Fibroblast of skin of right quadriceps (primary cell): ENCODE measurements at places on chromosomes 11 and 22.

GRCh38 chr11:78622666-78623065 is 48.0 kb upstream of the NARS2 start:
- DNase-seq: no peak

GRCh38 chr11:62516736-62517371 is 29.8 kb downstream of the AHNAK start:
- DNase-seq: no peak

- DNase-seq: no peak
These were observed 12.0 kb downstream of the STIM1 start for GRCh38 chr11:3867209-3868091.

DNA sequence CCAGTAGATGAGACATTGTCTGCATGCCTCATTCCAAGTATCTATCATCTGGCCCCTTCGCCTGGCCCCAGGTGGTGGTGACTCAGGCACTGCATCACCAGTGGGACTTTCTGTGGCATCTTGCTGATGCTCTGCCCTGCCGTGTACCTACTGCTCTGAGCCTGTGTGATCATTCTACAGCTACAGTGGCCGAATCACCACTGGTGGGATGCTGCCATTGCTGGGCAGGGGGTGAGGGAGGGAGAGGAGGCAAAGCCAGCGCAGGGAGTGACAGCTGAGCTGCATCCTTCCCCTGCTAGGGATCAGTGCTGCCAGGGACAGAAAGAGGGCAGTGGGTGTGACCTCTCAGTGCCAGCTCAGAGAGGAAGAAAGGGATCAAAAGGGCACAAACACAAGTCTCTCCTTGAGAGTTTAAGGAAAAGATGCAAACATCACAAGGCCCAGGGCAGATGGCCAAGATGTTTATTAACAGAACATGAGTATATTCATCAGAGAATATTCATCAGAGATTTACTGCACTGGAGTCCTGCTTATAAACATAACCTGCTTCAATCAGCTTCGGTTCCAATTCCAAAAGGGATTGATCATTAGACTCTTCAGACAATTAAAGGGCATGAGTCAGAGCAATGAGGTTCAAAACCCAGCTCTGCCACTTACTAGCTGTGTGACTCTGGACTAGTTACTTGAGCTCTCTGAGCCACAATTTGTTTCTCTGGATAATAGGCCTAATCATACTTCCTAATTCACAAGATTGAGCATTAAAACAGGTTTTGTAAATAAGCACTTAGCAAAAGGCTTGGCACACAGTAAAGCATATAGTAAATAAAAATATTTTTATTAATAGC is 109.8 kb downstream of the NAT10 start:
- peak; percentile 68 for DNase-seq

DNA sequence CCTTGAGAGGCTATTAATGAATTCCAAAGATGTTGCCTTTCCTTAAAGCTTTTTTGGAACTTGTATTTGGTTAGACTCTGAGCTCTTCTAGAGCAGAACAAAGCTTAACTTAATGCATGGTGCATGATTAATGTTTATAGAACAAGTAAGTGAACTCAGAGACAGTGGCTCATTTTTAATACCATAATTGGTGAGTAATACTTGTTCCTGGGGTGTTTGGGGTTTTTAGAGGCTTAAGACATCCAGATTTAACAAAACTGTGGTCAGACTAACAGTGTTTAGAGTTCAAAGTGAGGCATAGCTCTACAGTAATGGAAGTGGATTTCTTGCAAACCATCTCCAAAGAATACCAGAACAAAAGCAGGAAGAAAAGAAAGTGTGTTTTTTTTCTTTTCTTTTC is 73.7 kb upstream of the CTSC start:
- peak; percentile 87 for DNase-seq

GRCh38 chr11:124640666-124641065 is 18.0 kb downstream of the TBRG1 start:
- no peak for DNase-seq

GRCh38 chr22:23157560-23158515 is 12.6 kb downstream of the RAB36 start:
- DNase-seq: no peak

DNA sequence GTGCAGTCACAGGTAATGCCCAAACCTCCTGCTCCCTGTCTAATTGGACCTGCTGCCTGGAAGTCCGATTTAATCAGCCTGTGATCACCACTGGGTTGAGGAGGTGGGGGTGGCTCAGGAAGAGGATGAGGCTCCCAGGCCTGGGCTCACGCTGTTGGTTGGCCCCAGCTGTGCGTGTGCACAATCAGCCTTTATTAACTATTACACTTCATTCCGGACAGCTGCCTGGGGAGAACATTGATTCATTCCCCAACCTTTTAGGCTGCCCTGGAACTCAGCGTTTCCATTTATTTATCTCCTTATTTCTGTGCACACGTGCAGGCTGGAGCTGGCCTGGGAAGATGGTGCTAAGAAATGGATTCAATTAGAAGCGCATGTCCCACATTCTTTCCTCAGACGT is 123.4 kb downstream of the DSCAML1 start:
- DNase-seq: no peak

- DNase-seq: no peak
These were observed 41.1 kb downstream of the BMAL1 start for GRCh38 chr11:13318498-13319295.

- no peak for DNase-seq
These were observed 51.5 kb downstream of the LHFPL7 start for GRCh38 chr22:24894998-24895397.

GRCh38 chr11:95450547-95451123 is 219.6 kb upstream of the SESN3 start:
- peak; percentile 80 for DNase-seq

DNA sequence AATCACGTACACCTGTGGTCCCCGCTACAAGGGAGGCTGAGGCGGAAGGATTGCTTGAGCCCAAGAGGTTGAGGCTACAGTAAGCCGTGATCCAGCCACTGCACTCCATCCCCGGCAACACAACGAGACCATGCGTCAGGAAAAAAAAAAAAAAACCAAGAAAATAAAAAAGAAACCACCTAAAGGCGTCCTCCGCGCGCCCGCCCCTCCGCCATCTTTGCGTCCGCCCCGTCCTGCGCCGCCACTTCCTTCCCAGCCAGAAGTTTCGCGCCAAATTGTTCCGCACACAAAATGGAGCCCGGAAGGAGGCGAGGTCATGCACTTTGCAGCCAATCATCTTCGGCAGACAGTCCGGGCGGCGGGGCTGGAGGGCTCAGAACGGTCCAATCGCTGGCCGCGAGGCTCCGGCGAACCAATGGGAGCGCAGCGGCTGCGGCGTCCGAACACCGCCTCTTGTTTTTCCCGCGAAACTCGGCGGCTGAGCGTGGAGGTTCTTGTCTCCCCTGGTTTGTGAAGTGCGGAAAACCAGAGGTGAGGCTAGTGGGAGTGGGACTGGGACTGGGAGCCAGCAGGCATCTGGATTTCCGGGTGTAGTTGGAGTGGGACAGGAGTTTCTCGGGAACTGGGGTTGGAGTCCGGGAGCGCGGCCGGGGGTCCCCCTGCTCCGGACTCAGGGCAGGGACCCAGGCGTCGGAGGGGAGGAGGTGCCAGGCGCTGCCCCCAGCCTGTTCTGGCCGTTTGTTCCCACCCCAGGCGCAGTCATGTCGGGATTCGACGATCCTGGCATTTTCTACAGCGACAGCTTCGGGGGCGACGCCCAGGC is at the start of gene MCM5:
Gene MCM5 (plus strand): TSS at position 463 of the 823 bp plus-strand sequence. CDS start 299 bp downstream, at position 762.
- peak; percentile 98 for DNase-seq

DNA sequence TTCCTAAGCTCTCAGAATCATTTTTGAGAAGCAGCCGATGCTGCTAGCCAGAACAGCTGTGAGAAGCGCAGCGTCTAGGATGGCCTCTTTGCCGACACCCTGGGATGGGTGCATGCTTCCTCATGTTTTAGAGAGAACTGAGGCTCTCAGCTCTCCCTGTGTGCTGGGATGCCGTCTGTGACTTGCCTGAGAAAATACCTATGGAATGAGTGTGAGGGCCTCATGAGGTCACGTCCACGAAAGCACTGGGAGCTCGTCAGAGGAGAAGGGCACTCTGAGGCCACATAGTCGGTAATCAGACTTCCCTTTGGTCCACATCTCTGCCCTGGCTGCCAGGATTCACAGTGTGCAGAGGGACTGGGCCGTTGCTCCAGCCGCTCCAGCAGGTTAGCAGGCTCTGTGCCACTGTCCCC is 54.7 kb downstream of the MICAL3 start:
- DNase-seq: peak; percentile 92

- no peak for DNase-seq
These were observed 48.0 kb downstream of the IGLL5 start for GRCh38 chr22:22935546-22936157.

GRCh38 chr11:110465231-110465630 is 35.5 kb downstream of the FDX1 start:
- DNase-seq: no peak

GRCh38 chr11:134978388-134979088 is 566.5 kb upstream of the B3GAT1 start:
- no peak for DNase-seq

DNA sequence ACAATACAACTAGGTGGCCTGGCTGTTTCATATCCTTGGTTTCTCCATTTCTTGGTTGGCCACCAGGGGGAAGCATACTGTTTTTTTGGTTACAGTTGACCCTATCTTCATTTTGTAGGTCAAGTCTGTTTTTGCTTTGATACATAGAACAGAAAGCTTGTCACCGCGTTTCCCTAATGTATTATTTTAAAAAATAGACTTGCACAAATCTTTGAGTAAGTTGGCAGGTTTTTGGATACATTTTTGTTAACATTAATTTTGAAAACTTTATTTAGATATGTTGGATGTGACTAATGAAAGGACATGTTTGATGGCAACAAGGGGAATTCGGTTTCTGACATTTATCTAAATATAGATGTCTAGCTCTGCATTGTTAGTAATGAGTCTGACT is 3.0 kb downstream of the NCR3LG1 start:
- DNase-seq: peak; percentile 70

DNA sequence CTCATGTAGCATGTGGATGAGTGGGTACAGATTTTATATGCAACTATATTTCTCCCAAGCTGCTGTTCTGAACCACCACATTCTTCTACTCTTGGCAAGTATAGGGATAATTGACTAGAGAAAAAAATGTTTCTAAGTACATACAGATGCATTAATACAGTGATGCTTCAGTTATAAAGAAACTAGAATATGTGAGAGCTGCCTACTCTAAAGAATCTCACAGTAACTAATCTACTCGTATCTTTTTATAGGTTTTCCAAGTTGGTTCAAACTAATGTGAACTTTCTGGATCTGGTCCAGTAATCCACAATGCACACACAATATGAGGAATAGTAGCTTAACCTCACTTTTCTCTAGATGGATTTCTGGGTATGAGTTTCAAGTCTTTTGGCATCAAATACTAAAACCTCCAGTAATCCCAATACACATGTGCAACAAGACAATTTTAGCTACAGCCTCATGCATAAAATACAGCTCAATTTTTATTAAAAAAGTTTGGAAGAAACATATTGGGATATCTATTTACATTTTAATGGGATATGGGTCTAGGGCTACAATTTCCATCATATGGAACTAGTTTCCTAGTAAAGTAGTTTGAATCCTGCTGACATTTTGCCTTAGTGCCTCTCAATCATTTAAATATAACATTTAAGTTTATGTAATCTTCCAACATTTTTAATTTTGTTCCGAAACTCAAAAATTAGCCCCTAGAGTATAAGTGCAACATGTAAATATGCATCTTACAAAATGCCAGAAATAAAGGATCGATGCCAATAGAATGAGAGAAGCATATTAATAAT is 2209.7 kb downstream of the LRRC4C start:
- DNase-seq: no peak

DNA sequence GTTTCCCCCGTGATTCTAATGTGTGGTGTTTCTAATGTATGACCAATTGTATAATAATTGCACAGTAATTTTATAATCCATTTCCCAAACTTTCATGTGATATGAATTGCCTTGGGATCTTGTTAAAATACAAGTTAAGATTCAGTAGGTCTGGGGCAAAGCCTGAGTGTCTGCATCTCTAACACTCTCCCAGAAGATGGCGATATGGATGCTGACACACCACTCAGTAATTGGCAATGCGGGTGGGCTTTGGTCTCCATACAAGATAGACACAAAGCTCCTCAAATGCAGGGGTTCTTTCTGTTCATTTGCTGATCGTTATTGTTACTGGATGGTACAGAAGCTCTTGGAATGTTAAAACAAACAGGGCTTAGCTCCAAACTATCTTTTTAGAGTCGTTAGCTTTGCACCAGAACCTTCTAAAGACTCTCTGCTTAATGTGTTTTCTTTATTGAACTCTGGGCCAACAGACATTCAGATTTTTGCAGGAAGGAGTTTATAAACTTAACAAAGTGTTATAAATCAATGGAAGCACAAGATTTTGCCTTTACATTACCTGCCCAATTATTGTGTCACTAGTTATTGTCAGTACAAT is 45.4 kb upstream of the ANO3 start:
- DNase-seq: peak; percentile 32

DNA sequence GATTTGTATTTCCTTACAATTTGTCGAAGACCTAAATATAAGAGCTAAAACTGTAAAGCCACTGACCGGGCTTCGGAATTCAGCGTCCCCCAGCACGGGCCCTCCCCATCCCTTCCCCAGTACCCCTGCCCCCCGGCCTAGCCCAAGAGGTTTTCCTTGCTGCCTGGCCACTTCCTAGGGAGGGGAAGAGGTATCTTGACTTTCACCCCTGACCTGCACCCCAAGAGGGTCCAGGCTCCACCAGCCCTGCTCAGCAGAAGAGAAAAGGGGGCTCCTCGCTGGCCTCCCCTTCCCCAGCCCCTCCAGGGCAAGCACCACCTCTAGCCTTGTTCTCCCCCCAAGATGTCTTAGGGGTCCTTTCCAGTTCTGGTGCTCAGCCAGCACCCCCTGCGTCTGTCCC is 26.1 kb upstream of the CARS1 start:
- DNase-seq: no peak

DNA sequence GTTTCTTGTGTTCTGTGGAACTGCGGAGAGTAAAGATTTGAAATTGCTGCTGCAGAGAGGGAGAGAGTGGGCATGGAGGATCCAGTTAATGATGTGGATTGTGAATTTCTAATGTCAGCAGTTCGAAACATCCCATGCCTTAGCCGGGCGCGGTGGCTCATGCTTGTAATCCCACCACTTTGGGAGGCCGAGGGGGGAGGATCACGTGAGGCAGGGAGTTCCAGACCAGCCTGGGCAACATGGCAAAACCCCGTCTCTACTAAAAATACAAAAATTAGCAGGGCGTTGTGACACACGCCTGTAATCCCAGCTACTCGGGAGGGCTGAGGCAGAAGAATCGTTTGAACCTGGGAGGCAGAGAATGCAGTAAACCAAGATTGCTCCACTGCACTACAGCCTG is 1.1 kb upstream of the CAVIN3 start:
- no peak for DNase-seq

DNA sequence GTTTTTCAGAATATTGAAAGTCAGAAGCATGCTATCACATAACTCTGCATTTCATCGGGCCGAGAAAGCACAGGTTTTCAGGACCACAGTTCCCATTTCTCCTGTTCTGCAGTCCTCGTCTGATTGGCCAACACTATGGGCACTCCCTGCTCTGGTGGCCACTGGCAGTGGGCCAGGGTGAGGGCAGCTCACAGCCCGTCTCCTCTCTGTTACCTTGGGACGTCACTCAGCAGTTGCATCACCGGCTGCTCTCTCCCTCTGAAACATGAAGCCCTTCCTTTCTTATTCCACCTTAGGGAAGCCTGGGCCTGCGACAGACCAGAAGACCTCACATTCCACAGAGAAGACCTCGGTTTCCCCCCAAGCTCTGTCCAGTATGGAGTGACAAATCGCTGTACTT is 11.4 kb upstream of the MICAL3 start:
- no peak for DNase-seq

- DNase-seq: peak; percentile 84
These were observed 2.0 kb downstream of the FBLN1 start for GRCh38 chr22:45504373-45505341.

- peak; percentile 82 for DNase-seq
These were observed 92.9 kb upstream of the PARVA start for GRCh38 chr11:12284316-12285050.

GRCh38 chr22:41245917-41246499 is 5.3 kb upstream of the CHADL start:
- DNase-seq: no peak
